Tibial nerve (tissue), 4 donors: ENCODE measurements at places on chromosomes 12 and 14.

GRCh38 chr14:61537563-61538463 lies 157.5 kb upstream of the HIF1A start:
- no peak for DNase-seq

GRCh38 chr14:103712633-103713247 lies 2.5 kb downstream of the XRCC3 start:
- DNase-seq = no peak

- no peak for DNase-seq
Measured at GRCh38 chr12:119153477-119154434, 25.0 kb upstream of the HSPB8 start.

GRCh38 chr14:81001447-81001846 lies 46.0 kb downstream of the TSHR start:
- no peak for DNase-seq

GRCh38 chr12:94235848-94236247 lies 87.5 kb downstream of the PLXNC1 start:
- DNase-seq = no peak
